Fibroblast of skin of right quadriceps (primary cell): ENCODE measurements at places on chromosomes 3 and 15.
A peak's percentile ranks its signal among the peaks of the same experiment; 100 is the strongest.

DNA sequence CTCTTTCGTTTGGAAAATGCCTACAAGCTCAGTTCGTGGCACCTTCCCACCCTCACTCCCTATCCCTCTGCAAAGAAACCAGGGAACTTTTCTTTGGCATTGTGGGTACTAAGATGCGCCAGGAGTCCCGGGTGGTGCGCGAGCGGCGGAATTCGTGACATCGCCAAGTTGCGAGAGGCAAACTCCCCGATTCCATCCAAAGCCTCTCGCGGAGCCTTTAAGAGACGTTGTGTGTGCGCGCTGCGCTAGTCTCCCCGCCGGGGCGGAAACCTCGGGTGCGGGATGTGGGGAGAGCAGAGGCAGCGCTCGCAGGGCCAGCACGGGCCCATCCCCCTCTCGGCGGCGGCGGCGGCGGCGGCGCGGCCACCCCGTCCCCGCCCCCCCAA is 443 bp upstream of the NR2F2 start:
- peak; percentile 86 for DNase-seq

DNA sequence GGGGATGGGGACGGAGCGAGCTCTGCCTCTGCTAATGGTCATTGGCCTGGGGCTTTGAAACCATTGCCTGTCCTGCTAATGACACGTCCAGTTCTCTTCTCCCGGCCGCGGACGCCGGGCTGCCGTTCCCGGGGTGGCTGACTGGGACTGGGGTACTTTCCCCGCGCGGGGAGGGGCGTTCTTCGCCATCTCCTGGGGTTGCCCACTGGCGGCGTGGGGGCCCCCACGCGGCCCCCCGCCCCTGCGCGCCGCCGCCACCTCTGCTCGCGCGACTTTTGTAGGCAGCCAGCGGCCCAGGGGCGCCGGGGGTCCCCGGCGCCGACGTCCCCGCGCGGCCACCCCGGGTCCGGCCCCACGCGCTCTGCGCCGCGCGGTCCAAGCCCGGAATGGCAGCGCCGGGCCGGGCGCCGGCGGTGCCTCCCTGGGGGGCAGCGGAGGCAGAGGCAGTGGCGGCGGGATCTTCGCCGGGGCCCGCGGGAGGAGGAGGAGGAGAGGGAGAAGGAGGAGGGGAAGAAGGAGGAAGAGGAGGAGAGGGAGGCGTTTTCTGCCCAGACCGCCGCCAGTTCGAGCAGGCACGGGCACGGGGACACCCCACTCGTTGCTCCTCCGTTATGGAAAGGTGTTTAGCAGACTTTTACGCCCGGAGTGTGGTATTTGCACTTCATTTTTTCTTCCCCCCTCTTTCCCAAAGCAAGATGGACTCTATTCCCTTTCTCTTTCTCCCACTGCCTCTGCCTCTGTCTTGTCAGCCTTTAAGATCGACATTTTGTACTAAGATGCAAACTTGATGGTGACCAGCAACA is 2.3 kb downstream of the BBX start:
- peak; percentile 28 for DNase-seq

GRCh38 chr3:85780806-85781205 is 822.0 kb downstream of the CADM2 start:
- DNase-seq = no peak

GRCh38 chr3:53354945-53355498 is 7.7 kb upstream of the DCP1A start:
- DNase-seq = no peak

GRCh38 chr3:23698652-23699313 is 107.0 kb upstream of the UBE2E1 start:
- DNase-seq = no peak

DNA sequence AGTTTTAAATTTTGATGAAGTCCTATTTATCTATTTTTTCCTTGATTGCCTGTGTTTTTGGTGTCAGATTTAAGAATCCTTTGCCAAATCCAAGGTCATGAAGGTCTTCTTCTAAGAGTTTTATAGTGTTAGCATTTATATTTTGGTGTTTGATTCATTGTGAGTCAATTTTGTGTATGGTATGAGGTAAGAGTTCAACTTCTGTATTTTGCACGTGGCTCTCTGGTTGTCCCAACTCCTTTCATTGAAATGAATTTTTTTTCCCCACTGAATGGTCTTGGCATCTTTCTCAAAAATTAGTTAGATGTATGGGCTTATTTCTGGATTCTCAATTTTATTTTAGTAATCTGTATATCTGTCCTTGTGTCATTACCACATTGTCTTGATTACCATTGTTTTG is 57.1 kb upstream of the STRIT1 start:
- no peak for DNase-seq

GRCh38 chr3:183015185-183015584 is 34.8 kb upstream of the DCUN1D1 start:
- no peak for DNase-seq

DNA sequence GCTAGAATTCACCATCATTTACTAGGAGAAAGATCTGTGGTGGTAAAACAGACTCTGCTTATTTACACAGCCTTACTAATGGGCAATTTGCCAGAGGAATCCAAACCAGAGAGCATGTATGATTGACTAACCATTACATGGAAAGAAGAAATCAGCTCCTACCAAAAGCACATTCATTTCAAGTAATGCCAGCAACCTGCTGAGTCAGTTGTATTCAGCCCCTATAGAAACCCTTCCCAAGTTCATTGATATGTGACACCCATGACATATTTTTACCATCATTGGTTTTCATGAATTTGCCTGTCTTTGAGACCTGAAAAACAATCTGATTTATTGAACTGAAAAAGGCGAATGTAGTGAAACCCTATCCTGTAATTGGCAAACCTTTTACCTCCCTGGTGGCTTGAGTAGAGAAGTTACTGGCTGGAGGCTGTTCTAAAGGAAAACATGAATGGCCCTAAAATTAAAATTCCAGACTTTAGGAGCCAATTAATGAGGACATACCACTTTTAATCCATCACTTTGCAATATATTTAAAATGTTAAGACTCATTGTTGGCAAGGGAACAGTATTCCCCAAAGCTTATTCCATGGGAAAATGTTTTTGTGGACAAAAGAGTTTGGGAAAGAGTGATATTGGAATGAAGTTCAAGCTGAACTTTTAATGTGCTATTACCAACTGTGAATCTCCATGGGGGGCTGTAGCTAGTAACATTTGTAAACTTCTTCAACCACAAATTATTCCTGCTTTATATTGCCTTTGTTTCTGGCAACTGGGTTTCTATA is 542.9 kb downstream of the FHIT start:
- peak; percentile 93 for DNase-seq

DNA sequence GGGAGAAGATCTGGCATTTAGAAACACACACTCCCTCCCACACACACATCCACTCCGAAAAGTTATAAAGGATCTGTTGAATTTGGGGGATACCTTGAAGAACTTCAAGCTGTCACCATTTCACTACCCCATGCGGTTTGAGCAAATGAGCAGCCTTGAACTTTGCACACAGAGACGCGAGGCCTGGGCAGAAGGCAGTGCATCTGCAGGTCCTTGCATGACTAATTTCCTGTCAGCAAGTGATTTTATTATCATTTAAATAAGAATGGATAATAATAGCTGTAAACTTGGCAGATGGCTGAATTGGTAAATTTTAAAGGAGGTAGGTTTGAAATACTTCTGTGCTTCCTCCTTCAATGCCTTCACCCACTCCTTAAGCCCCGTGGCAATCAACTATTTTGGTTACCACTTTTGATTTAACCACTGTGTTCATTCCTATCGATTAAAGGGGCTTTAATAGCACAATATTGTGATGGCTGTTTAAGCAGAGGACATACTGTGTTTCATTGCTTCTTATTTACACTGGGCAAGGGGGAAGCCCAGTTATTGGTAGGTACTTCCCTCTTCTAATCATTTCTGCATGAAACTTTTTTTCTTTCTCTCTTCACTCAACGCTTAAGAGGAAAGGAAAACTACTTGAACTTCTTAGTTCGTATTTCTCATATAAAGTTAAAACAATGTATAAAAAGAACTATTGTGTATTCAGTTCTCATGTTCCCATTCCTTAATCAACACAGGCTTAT is 108.1 kb downstream of the ROBO2 start:
- peak; percentile 4 for DNase-seq

DNA sequence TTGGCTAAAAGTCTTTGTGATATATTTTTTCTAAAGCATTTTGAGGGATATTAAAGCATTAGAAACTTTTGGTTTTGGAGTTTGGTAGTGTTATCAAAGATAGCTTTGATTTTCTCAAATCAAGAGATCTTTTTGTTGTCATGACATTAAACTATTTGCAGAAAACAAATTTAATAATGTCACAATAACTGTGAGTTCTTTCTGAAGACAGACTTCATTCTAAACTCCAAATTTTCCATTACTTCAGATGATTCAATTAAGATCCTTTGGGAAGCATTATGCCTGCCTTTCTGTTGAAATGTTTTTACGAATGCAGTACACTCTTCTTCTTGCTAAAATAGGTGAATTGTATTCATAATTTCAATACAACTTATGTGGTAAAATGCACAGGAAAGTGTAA is 145.4 kb downstream of the ALCAM start:
- no peak for DNase-seq

- DNase-seq = no peak
Measured at GRCh38 chr3:100359035-100359434, 24.5 kb downstream of the NIT2 start.

- peak; percentile 90 for DNase-seq
Measured at GRCh38 chr3:197748597-197749314, 927 bp upstream of the FYTTD1 start.

DNA sequence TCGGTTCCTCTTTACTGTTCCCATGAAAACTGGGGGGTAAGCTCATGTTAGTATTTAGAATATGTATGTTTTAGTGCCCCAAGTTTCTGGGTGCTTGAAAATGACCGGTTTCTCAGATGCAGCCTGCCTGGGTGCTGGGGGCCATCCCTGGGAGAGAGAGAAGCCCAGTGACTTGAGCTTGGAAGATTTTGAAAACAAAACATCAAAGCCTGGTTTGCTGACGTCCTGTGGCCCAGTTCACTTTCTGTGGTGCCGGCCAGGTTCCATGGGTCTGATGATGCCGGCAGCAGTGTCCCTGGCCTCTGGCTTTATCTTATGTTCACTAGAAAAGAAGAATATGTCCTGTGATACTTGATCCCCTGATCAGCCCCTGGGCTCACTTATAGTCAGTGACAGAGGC is 17.1 kb downstream of the APBA2 start:
- DNase-seq = no peak

DNA sequence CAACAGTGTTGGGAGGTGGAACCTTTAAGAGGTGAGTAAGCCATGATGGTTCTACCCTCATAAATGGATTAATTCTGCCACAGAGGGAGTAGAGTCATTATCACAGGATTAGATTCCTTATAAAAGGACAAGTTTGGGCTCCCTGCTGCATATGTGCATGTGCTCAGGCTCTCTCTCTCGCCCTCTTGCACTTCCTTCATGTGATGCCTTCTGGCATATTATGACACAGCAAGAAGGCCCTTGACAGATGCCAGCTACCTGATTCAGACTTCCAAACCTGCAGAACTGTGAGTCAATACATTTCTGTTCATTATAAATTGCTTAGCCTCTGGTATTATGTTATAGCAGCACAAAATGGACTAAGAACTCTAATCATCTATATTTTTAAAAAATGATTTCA is 205.3 kb downstream of the CTNNB1 start:
- DNase-seq = no peak

DNA sequence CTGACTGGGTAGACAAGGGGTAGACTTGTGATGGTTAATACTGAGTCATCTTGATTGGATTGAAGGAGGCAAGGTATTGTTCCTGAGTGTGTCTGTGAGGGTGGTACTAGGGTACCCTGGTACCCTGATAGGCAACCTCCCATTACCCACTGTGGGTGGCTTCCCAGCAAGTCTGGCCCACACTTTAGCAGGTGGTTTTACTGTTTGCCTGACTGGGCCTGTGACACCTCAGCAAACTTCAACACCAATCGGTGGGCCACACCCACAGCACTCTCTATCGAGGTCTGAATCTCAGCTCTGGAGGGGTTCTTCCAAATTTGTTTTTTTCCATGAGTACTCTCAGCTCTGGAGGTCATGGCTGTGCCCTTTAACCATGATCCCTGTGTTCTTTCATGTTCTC is 24.6 kb upstream of the SH3GL3 start:
- no peak for DNase-seq

- DNase-seq = peak; percentile 75
Measured at GRCh38 chr15:99085413-99086326, 19.2 kb upstream of the SYNM start.

DNA sequence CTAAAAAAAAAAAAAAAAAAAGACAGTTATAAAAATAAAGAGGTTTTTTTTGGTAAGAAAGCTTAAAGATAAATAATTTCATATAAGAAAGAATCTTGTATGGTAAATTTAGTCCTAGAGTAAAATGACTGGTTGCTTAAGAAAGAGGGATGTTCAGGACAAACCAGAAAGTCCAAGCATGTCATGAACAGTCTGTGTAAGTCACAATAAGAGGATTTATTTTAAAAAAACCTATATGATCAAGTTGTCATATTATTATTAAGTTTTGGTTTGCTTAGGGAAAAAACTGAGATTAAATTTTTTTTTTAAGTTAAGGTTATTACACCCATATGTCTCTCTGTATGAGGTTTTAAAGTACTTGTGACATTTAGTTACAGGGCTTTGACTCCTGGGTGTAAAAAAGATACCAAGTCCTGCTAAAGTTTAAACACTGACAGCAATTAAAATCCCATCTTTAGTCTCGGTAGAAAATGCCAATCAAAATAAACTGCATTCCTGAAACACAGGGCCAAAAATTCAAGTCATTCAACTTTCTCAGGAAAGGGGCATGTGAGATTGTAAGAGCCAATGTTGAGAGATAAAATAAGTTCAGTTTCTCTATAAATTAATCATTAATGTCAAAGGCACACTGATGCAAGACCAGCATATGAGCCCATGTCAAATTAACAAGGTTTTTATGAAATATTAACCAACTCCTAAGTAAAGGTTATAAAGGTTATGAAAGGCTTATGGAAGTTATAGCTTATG is 8.5 kb upstream of the BDH1 start:
- no peak for DNase-seq

DNA sequence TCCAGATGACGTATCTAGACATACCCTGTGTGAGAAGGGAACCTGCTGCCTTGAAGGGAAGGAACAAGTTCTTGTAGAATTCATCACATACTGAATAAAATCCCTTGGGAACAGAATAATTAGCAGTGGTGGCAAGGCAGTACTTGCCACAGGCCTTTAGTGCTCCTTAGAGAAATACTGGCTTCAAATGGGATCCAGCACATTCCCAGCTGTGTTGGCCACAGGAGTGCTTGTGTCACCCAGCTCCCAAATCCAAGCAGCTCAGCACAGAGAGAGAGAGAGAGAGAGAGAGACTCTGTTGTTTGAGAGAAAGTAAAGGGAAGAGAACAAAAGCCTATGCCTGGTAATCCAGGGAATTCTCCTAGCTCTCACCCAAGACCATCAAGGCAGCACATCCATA is 969.0 kb upstream of the ALCAM start:
- DNase-seq = no peak

DNA sequence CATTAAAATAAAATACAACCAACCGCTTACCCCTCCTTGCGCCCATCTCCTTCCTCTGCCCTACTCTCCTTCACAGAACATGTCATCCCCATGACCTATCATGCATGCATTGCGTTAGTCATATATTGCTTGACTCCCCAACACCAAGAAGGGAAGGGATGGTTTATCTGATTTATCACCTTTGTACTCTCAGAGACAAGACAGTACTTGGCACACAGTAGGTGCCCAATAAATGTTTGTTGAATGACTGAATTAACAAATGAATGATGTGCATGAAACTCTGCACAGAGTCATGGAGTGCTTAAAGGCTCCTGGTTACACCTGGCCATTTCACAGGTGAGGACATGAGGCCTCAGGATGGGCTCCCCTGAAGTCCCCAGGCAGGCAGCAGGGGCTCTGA is 59.7 kb downstream of the IQSEC1 start:
- no peak for DNase-seq

GRCh38 chr3:153829606-153830170 is 291.5 kb upstream of the ARHGEF26 start:
- peak; percentile 18 for DNase-seq
